ENCODE measurements at places on chromosomes 3 and 15.
A peak's percentile ranks its signal among the peaks of the same experiment; 100 is the strongest.

DNA sequence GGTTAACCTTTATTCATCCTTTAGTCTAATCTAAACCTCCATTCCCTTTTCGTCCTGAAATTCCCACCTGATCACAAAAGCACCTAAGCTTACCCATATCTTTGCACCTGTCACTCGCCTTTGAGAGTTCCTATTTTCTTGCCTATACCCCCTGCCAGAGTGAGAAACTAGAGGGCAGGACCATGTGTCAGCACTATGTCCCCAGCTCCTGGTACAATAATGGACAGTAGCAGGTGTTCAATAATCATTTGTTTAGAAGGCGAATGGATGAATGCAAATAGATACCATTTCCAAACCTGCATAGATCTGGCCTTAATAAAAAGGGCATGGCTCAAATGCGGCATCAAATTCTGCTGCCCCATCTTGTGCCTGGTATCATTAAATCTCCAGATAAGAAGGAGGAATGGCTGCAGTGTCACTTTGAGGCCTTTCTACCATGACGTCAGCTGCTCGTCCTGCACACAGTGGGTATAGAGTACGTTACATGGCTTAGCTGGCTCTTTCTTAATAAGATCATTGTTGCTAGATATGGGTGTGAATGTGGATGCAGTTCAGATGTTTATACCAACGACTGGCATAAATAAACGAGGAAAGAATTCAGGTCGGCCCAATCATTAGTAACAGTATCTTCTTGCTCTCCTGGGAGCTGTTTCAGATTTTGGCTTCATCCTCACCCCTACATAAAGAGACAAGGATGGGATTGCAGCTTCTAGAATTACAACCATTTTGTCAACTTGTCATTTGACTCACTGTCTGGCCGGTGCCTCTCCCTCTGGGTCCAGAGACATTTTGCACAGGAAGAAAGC lies 148.7 kb downstream of the RORA start:
- DNase-seq = no peak

- DNase-seq = no peak
Observed at GRCh38 chr15:64969401-64969800, 20.3 kb downstream of the SPG21 start.

DNA sequence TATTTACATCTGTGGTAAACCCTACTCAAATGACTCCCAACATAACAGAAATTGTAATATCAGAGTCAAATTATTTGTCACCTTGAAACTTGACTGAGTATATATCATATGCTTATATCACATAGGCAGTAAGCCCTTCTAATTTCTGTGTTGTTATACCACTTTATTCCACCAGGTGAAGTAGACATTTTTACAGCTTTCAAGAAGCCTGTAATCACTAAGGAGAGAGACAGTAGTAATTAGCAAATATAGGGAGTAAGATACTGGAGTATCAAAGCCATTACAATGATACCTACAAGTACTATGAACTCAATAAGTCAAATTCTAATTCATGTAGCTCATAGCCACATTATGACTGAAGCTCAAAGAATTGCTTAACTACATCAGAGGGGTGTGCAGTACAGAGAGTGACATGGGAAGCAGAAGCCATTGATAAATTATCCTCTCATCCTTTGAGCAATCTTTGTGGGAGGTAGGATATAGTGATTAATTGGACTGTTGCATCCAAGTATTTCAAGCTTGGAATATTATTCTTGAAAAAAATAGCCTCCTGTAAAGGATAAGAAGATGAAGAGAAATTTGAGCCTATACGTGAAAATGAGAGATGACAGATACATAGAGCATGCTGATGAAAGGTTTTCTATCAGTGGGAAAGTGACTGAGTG lies 1005.9 kb downstream of the ZPLD1 start:
- DNase-seq = no peak

- no peak for DNase-seq
Observed at GRCh38 chr15:90650117-90650955, 66.8 kb upstream of the BLM start.

DNA sequence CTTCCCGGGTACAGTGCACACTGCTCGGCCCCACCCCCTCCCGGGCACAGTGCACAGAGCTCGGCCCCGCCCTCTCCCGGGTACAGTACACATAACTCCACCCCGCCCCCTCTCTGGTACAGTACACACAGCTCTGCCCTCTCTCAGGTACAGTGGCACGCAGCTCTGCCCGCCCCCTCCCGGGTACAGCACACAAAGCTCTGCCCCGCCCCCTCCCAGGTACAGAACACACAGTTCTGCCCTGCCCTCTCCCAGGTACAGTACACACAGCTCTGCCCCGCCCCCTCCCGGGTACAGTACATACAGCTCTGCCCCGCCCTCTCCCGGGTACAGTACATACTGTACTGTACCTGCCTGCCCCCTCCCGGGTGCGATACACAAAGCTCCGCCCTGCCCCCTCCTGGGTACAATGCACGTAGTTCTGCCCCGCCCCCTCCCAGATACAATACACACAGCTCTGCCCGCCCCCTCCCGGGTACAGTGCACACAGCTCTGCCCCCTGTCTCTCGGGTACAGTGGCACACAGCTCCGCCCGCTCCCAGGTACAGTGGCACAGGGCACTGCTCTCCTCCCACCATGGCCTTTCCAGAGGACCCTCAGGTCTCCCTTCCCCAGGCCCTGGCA lies 16.4 kb upstream of the PRR20G start:
- no peak for DNase-seq

- no peak for DNase-seq
Observed at GRCh38 chr15:47932261-47932660, 188.5 kb upstream of the SLC24A5 start.

DNA sequence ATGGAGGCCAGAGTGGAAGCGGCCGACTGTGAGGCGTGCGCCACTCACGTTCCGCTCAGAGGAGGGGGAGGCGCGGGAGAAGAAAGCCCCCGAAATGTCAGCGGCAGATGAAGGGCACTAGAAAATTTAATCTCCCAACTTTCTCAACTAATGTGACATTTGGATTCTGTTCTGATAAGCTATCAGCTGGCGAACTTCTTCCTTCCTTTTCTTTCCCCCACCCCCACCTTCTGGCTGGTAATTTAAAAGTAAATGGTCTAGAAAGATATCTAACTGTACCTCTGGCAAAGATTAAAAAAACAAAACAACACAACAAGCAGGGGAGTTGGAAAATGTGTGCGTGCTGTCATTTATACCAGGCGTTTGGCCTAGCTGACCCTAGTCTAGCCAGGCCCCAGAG lies 26.4 kb upstream of the TMEM115 start:
- no peak for DNase-seq

DNA sequence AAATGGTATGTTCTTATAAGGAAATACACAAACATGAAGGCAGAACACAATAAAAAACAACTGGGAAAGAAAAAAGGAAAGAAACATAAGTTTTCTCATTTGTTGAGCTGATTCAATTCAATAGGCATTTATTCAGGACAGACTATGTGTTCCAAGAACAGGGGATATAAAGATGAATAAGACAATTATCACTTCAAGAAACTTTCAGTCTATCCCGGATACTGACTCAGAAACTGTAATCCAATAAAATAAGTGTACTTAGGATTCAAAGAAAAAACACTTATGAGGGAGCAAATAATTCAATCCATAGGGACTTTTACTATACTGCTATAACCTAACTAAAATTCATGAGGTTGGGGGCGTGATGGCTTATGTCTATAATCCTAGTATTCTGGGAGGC lies 3.5 kb upstream of the POPDC2 start:
- DNase-seq = no peak

- no peak for DNase-seq
Observed at GRCh38 chr15:72521682-72522081, 47.6 kb downstream of the ARIH1 start.

GRCh38 chr3:46284981-46285683 lies 42.9 kb downstream of the CCR3 start:
- no peak for DNase-seq

DNA sequence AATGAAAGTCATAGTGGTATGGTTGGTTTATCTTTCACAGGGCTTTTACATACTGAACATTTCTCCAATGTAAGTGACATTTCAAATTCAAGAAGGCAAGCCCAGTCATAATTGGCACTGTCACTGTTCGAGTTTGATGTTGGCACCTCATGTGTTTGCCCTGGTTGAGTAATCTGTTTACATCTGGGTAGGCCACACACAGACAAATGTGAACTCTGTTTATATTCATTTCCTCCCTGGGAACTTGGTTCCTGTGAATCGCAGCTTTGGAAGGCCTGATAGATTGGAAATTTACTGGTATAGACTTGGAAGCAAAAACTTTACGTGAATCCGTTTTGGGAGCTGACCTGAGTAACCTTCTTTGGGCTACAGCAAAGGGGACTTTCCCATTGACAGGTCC lies 395.2 kb upstream of the AZI2 start:
- DNase-seq = no peak

GRCh38 chr3:72116226-72116625 lies 331.3 kb upstream of the PROK2 start:
- no peak for DNase-seq

DNA sequence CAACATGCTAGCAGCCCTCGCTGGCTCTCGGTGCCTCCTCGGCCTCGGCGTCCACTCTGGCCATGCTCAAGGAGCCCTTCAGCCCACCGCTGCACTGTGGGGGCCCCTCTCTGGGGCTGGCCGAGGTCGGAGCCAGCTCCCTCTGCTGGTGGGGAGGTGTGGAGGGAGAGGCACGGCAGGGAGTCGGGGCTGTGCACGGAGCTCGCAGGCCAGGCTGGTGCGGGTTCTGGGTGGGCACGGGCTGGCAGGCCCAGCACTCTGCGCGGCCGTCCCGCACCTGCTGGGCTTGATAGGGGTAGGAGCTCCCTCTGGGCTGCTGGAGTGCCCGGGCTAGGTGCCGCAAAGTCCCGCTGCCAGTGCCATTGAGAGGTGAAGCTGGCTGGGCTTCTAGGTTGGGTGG lies 251.0 kb downstream of the SQOR start:
- no peak for DNase-seq

- no peak for DNase-seq
Observed at GRCh38 chr3:120615847-120616609, 19.9 kb downstream of the NDUFB4 start.

- no peak for DNase-seq
Observed at GRCh38 chr15:61764141-61764540, 296.1 kb downstream of the VPS13C start.

DNA sequence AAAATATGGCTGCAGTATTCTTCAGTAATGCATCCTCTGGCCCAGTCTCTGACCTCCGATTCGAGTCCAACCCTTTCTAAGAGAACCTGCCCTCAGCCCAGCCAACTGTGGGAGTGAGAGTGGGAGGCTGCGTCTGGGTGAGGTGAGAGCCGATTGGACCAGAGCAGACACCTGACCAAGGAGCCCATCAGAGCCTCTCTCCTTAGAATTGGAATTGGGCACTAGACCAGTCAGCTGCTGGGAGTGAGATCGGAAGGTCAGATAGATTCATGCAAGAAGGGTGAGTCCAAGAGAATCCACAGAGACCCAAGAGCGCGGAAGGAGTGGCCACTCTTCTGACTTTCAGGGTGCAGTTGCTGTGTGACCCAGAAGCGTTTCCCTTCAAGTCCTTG lies 10.2 kb downstream of the RASL12 start:
- DNase-seq = no peak

DNA sequence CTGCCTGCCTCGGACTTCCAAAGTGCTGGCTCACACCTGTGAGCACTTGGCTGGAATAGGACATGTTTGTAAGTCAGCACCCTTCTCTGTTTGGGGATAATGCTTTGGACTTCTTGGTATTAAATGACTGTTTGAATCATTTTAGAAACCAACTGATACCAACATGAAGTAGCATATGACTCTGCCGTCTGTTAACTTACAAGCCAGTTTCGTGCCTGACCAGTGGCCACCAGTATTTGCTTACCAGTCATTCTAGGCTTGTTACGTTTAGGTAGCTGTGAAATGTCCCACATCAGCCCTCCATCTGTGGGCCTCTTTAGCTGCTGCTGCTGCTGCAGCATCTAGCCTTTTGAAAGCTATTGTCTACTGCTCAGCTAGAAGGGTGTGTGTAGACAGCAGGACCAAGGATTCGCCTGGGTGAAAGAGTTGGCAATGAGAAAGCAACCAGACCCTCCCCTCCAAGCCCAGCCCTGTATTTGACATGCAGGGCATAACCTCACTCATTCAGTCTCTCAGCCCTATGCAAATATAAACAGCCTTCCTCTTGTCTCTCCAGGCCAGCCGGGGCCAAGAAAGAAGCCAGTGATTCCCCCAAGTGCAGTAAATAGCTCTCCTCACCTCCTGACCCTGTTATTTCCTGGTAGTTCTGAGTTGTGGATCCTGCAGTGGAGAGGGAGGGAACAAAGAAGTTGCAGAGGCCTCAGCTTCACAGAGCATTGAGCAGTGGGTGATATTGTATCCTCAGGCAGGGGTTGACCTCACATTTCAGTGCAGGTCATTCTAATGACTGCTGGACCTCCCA lies 51.0 kb downstream of the NKIRAS1 start:
- DNase-seq = no peak

DNA sequence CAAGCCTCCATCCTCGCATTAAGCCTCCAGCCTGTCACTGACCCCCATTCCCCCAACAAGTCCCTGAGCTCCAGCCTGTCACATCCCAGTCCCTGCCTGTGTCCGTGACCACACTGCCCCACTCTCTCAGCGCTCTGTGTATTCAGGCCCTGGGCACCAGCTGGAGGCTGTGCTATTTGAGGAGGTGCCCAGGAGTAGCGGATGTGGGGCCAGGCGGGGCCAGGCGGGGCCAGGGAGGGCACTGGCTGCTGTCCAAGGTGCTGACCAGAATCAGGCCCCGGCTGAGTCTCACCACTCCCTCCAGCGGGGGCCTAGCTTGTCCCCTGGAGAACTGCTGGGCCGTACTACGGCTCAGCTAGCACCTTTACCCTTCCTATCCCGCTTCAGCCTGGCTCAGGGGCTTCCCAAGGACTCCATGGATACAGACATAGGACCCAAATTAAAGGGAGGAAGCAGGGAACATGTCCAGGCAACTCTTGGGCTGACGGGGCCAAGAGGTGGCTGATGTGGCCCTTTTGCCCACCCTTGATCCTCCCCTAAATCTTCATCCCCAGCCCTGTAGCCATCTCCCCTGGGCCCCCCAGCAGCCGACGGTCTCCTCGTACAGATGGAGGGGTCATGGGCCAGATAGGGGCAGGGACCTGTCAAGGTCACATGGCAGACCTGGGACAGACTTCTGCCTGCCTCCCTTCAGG lies 1.1 kb downstream of the HHATL start:
- DNase-seq = peak; percentile 34

GRCh38 chr3:13537909-13538296 lies 11.0 kb upstream of the FBLN2 start:
- DNase-seq = no peak

GRCh38 chr3:78728406-78729145 lies 1039.2 kb downstream of the ROBO1 start:
- DNase-seq = no peak

- no peak for DNase-seq
Observed at GRCh38 chr15:101244036-101244781, 7.6 kb downstream of the CHSY1 start.

GRCh38 chr3:42216302-42216701 lies 49.7 kb downstream of the CCK start:
- DNase-seq = no peak
